Hematopoietic multipotent progenitor cell treated with erythropoietin and hydrocortisone succinate and interleukin-3 and kit ligand, for 4 days (in vitro differentiated cells): ENCODE measurements at places on chromosomes 13 and 19.
A peak's percentile ranks its signal among the peaks of the same experiment; 100 is the strongest.

DNA sequence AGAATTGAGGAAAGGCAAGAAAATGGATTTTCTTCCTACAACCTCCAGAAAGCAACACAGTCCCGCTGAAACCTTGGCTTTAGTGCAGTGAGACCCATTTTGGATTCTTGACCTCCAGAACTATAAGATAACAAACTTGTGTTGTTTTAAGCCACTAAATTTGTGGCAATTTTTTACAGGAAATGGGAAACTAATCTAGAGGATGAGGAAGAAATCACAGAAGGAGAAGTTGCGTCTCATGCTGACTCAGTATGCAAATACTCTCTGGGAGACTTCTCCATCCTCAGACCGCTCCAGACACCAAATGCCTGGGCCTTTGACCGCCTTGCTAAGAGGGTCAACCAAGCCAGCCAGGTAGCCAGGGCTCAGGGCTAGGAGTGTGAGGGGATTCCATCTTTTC, 13.1 kb upstream of the CEACAM16 start:
- DNase-seq: peak; percentile 26

GRCh38 chr19:1288226-1288612, 2.5 kb downstream of the EFNA2 start:
- no peak for DNase-seq

GRCh38 chr13:36453516-36453915, 21.2 kb downstream of the CCNA1 start:
- DNase-seq: peak; percentile 66

GRCh38 chr19:33826521-33826920, 29.9 kb downstream of the KCTD15 start:
- no peak for DNase-seq

DNA sequence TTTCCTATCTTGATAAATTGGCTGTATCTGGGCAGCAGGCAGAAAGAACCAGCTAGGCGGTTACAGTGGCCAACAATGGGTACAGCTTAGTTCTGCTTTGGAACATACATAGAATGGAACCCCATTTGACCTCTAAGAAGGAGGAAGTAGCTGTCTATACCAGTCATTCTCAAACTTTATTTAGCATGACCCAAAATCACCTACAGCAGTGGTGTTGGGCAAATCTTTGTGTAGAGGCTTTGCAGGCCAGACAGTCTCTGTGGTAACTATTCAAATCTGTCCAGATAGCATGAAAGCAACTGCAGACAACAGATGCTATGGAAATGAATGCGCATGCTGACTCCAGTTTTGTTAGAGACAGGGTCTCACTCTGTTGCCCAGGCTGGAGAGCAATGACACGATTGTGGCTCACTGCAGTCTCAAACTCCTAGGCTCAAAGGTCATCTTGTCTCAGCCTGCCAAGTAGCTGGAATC, 12.0 kb upstream of the KCNC3 start:
- no peak for DNase-seq

- DNase-seq: no peak
Observed at GRCh38 chr19:3012621-3013262, 16.3 kb downstream of the TLE2 start.

- no peak for DNase-seq
Observed at GRCh38 chr13:75959861-75960481, 323.8 kb downstream of the LMO7 start.
